Gastroesophageal sphincter (tissue), 4 donors: ENCODE measurements at places on chromosomes 16 and 17.

GRCh38 chr16:59090541-59090940 lies 356.4 kb upstream of the GOT2 start:
- ATAC-seq: no peak

DNA sequence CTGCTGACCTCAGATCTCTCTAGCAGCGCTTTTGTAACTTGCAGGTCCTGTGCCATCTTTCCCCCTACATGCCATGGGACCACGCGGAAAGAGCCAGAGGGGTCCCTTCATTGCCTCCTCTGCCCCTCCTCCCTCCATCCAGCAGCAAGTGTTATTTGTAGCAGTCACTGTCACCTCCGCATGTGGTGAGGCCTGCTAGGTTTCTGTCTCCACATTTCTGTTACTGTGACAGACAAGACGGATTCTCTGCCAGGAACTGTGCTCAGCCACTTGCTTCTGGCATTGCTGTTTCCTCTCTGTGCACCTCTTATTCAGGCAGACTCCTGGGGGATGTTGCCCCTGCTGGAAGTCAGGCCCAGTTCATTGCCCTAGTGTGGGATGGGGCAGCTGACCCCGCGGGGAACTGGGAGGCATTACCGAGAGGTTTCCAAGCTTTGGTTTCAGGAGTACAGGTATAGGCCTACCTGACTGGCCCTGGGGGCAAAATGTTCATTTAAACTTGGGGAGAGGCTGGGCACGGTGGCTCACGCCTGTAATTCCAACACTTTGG lies 61.2 kb downstream of the RAB11FIP4 start:
- no peak for ATAC-seq

GRCh38 chr17:33137426-33137825 lies 145.8 kb downstream of the SPACA3 start:
- ATAC-seq: no peak

DNA sequence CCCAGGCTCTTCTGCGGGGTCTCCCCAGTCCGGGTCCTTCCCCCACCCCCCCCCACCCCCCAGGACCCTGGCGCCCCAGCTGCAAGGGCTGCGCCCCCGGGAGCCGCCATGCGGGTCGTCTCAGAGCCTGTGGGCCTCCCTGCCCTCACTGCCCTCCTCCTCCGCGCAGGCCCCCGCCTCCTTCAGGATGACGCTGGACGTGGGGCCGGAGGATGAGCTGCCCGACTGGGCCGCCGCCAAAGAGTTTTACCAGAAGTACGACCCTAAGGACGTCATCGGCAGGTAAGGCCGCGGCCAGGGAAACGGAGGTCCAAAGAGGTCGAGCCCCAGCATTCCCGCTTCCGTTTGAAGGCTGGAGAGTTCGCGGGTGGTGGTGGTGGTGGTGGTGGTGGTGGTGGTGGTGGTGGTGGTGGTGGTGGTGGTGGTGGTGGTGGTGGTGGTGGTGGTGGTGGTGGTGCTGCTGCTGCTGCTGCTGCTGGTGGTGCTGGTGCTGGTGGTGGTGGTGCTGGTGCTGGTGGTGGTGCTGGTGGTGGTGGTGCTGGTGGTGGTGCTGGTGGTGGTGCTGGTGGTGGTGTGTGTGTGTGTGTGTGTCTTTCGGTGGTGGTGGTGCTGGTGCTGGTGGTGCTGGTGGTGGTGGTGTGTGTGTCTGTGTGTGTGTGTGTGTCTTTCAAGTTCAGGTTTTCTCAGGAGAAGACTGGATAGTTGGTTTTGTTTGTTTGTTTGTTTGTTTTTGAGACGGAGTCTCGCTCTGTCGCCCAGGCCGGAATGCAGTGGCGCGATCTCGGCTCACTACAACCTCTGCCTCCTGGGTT lies 615 bp downstream of the PHKG2 start:
- ATAC-seq: no peak

GRCh38 chr17:41335747-41336146 lies 14.9 kb downstream of the KRT33A start:
- no peak for ATAC-seq
